ENCODE measurements at places on chromosomes 7 and 10.

GRCh38 chr7:106568680-106569499 is 92.1 kb downstream of the CCDC71L start:
- DNase-seq = no peak

DNA sequence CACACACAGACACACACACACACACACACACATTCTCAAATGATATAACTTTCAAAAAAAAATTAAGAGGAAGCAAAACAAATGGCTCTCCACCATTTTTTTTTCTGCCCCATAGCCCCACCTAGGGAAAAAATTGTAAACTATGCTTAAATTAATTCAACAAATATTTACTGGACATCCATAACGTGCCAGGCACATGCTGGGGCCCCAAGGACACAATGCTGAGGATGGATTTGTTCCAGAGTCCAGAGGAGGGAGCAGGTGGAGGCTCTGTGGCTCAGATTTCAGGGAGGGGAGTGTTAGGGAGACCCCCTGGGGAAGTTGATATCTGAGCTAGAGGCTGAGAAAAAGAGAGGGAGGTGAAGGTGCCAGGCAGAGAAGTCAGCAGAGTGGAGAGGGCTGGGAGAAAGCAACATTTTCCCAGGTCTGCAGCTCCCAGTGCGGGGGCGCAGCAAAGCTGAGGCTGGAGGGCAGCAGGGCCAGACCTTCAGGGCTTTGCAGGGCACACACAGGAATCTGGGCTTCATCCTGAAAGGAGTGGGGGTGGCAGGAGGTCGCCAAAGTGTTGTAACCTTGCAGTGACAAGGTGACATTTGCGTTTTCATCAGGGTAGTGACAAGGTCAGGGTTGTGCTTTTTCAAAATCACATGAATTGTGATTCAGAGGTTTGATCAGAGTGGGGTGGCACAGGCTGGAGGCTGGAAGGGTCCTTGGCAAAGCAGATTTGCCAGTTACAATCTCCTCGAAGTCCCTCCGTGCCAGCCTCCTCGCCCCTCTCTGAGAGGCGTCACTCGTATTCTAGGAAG is 261.6 kb downstream of the WDR11 start:
- DNase-seq = no peak

GRCh38 chr7:132138817-132139216 is 437.5 kb downstream of the PLXNA4 start:
- DNase-seq = no peak

- no peak for DNase-seq
These were observed 12.7 kb downstream of the CUL1 start for GRCh38 chr7:148711191-148712102.

DNA sequence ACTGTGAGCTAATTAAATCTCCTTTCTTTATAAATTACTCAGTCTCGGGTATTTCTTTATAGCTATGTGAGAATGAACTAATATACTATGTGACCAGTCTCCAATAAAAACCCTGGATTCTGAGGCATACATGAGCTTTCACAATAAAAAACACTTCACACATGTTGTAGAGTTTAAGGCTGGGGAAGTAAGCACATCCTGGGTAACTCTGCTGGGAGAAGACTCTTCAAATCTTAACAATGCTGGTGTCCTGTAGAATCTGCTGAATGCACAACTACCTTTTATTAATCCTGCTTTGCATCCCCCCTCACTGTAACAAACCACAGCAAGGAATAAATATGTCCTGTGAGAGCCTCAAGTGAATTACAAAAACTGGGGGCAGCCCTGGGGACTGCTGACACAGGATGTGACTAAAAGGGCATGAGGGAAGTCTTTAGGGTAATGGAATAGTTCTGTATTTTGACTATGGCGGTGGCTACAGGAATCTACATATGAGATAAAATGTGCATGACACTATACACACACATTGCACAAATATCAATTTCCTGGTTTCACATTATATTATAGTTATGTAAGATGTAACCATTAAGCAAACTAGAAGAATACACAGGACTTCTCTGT is 45.1 kb upstream of the KCTD7 start:
- no peak for DNase-seq
